ENCODE measurements at places on chromosomes 12 and 14.

DNA sequence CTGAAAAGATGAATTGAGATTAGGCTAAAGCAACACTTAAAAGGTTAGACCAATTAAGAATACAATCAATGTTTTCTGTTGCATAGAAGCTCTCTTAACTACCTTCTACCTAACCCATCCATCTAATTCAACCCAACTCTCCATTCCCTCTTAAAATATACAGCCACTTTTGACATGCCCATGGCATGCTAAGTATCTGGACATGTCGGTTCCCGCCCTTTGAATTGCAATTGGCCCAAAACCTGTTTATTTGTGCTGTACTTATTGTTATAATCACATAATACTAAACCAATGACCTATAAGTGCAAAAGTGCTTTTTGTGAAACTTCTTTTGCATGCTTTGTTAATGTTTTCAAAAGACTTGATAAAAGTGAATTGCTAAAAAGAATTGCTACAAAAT is 37.6 kb upstream of the APPL2 start:
- H3K4me3 ChIP-seq, result no peak overlapping the region
- H3K27me3 ChIP-seq, result no peaks in the 10 kb centered on the region
- no peak overlapping the region for H3K27ac ChIP-seq
- no peaks in the 10 kb centered on the region for H3K36me3 ChIP-seq
- no peak for DNase-seq

DNA sequence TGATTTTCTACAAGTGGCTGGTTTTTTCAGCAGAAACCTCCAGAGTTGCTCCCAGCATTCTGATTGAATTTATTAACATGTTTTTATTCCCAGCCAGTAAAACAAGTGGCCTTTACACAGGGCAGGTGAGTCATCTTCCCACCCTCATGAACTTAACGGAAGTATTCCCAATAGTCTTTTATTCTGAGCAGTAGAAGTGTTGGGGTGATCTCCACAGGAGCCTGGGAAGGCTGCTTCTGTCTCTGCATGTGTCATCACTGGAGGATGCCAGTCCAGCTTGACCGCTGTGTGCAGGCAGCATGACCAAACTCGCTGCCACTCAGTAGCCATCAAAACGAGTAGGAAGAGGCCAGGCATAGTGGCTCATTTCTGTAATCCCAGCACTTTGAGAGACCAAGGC is 13.4 kb upstream of the DNAH10 start:
- H3K4me1 ChIP-seq, result peaks cover 9% of the 10 kb centered on the region
- no peaks in the 10 kb centered on the region for H3K27me3 ChIP-seq
- no peak for DNase-seq
- H3K27ac ChIP-seq, result no peak overlapping the region
- H3K4me3 ChIP-seq, result no peak overlapping the region

- H3K36me3 ChIP-seq, result no peaks in the 10 kb centered on the region
- no peak overlapping the region for H3K4me3 ChIP-seq
- DNase-seq, result no peak
- no peaks in the 10 kb centered on the region for H3K4me1 ChIP-seq
- H3K27me3 ChIP-seq, result no peaks in the 10 kb centered on the region
- no peak overlapping the region for H3K27ac ChIP-seq
These were observed 187.4 kb downstream of the DPF3 start for GRCh38 chr14:72706485-72706884.

DNA sequence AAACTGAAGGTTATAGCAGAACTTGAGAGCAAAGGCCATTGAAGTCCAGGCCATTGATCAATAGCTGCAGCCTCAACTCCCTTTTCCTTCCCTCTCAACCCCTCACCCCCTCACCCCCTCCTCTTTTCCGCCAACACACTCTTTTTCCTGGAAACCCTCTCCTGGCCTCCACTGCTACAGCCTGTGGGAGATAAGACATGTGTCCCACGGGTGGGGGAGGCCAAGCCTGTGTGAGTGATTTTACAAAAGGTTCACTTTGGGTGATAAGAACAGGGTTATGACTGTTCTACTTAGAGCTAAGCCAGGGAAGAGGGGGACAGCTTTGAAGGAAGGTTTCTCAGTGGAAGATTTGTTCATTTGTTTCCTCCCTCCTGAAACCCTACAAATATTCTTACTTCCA is 9.2 kb upstream of the FGF23 start:
- no peaks in the 10 kb centered on the region for H3K4me1 ChIP-seq
- H3K27ac ChIP-seq, result no peak overlapping the region
- no peaks in the 10 kb centered on the region for H3K27me3 ChIP-seq
- no peak for DNase-seq

DNA sequence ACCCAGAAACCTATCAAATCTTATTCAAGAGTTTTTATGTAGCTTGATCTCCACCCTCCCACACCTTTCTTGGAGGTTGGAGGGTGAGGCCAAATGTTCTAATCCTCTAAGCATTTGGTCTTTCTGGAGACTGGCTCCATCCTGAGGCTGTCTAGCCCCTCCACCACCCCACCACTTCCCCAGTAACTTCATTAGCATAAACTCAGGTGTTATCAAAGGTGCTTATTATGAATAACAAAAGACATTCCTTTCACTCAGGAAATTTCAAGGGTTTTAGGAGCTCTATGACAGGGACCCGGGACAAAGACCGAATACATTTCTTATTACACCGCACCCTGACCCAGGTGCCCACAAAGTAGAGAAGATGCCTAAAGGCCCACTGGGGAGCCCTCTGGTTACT is 2.8 kb upstream of the TMEM229B start:
- no peak overlapping the region for H3K27ac ChIP-seq
- H3K27me3 ChIP-seq, result no peaks in the 10 kb centered on the region
- H3K4me3 ChIP-seq, result no peak overlapping the region
- peaks cover 26% of the 10 kb centered on the region for H3K4me1 ChIP-seq

- DNase-seq, result no peak
- H3K27ac ChIP-seq, result no peak overlapping the region
- no peaks in the 10 kb centered on the region for H3K27me3 ChIP-seq
- no peak overlapping the region for H3K4me3 ChIP-seq
These were observed 83.8 kb downstream of the SRGAP1 start for GRCh38 chr12:63928305-63928704.

- no peak overlapping the region for H3K4me3 ChIP-seq
- H3K36me3 ChIP-seq, result peaks cover 56% of the 10 kb centered on the region
- peaks cover 3% of the 10 kb centered on the region for H3K4me1 ChIP-seq
- no peak overlapping the region for H3K27ac ChIP-seq
- DNase-seq, result no peak
These were observed 9.3 kb downstream of the EIF5 start for GRCh38 chr14:103343164-103343879.

DNA sequence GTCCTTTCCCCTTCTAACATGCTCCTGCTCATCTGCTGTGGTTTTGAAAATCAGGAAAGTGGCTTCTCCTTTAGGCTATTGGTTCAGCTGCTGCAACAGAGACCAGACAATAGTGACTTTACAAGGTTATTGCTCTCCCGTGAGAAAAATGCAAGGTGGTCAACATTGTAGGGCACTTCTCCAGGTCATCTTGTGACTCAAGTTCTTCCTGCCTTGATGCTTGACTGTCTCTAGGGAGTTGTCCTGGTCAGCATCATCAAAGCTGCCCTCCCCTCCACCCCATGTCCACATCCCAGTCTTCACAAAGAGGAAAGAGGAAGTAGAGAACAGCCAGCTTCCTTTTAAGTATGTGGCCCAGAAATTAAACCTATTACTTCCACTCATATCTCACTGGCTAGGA is 3.9 kb upstream of the TMEM63C start:
- H3K27me3 ChIP-seq, result peaks cover 3% of the 10 kb centered on the region

DNA sequence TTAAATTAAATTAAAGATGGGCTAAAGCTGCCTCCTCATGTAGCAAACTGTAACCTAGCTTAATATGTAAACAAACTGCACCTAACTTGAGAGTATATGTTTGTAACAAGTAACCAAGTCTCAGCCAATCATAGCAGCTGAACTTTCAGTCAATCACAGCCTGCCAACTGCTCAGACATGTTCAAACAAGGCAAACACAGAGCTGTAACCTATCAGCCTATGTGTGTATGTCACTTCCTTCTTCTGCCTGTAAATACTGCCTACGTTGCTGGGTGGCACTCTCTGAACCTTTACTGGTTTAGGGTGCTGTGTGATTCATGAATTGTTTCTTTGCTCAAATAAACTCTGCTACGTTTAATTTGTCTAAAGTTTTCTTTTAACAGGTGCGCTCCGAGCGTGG is 2.9 kb downstream of the SERPINA6 start:
- DNase-seq, result no peak
- no peaks in the 10 kb centered on the region for H3K36me3 ChIP-seq
- H3K27me3 ChIP-seq, result no peaks in the 10 kb centered on the region
- H3K4me3 ChIP-seq, result no peak overlapping the region
- H3K27ac ChIP-seq, result no peak overlapping the region

DNA sequence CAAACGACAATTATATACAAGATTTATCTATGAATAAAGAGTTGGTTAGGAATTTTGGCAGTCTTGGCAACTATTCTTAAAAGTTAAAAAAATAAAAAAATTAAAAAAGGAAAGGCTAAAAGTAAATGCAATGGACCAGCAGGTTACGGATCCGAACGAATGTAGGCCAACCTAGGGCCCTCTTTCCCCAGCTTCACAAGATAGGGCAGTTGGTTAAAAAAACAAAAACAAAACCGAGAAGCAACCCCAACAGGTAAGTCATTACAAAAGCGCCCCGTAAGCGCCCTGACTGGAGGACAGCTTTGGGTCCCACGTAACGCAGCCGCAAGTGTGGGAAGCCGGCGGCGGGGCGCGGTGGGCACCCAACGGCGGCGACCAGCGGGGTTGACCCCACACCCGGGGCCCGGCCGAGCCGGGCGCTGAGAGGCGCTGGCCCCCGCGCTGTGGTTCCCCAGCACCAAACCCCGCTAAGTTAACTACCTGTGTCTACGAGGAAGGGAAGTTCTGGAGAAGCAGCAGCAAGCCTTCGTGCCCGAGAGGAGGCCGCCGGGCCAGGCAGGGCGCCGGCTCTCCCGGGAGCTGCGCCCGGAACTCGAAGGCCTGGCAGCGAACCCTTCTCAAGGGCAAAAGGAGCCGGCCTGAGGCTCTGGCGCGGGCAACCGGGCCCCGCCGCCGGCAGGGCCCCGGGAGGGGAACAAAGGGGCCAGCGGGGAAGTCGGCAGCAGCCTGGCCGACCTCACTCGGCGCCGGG is 882 bp downstream of the HECTD1 start:
- no peaks in the 10 kb centered on the region for H3K27me3 ChIP-seq
- H3K4me1 ChIP-seq, result peaks cover 38% of the 10 kb centered on the region
- peaks cover 4% of the 10 kb centered on the region for H3K36me3 ChIP-seq
- peak overlapping the region; percentile 96 for H3K27ac ChIP-seq

DNA sequence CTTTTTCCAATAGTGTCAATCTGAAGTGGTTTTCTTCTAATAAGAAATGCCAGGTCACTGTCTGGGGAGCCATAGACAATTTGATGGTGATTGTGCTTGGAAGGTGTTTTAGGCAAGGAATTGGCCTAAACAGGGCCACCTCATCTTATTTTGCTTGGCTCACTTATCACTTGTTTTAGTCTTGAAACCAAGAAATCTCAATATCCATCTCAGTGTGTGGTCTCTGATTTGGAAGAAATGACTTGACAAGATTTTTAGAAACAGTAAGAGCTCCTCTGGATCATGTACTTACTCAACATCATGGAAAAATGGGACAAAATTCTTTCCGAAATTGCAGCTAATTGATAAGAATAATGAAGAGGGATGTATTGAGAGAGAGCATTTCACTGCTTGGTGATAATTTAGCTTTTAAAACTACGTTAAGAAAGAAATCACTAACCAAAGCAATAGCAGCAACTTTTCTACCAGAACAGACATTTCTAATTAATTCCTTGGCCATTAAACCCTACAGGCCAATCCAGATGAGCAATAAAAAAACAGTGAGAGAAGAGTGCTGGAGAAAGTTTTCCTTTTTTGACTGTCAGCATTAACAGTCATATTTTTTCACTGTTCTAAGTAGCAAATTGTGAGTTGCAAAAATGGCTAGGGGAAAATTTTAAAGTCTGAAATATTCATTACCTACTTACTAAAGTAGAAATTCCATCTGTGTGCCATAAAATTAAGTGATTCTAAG is 157.3 kb downstream of the AEBP2 start:
- no peak for DNase-seq
- no peak overlapping the region for H3K4me3 ChIP-seq
- H3K27me3 ChIP-seq, result no peaks in the 10 kb centered on the region
- H3K27ac ChIP-seq, result no peak overlapping the region
- no peaks in the 10 kb centered on the region for H3K36me3 ChIP-seq

GRCh38 chr12:89762498-89763170 is 54.0 kb upstream of the ATP2B1 start:
- peak; percentile 13 for DNase-seq
- no peak overlapping the region for H3K27ac ChIP-seq
- no peak overlapping the region for H3K4me3 ChIP-seq
- no peaks in the 10 kb centered on the region for H3K36me3 ChIP-seq
- peaks cover 36% of the 10 kb centered on the region for H3K4me1 ChIP-seq

GRCh38 chr14:74720526-74720925 is 7.6 kb downstream of the FCF1 start:
- peaks cover 30% of the 10 kb centered on the region for H3K36me3 ChIP-seq
- no peak overlapping the region for H3K27ac ChIP-seq
- no peak for DNase-seq
- no peaks in the 10 kb centered on the region for H3K27me3 ChIP-seq
- no peaks in the 10 kb centered on the region for H3K4me1 ChIP-seq
- no peak overlapping the region for H3K4me3 ChIP-seq

DNA sequence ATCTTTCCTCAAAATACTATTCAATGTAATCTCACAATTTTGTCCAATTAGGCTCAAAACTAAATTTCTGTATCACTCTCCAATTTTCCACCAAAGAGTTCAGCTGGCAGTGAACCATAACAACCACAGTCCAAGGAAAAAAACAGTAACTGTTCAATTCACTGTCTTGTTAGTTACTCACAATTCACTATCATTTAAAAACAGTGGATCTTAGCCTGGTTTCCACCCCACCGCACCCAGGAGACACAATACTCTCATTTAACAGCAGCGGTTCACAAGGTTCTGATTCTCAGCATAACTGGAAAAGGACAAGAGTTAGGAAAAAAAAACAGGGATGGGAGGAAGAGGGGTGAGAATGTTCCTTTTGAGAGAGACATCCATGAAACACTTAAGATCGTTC is 40.5 kb downstream of the MED13L start:
- no peak overlapping the region for H3K27ac ChIP-seq
- no peaks in the 10 kb centered on the region for H3K27me3 ChIP-seq
- H3K4me3 ChIP-seq, result no peak overlapping the region
- no peak for DNase-seq
- H3K4me1 ChIP-seq, result peaks cover 13% of the 10 kb centered on the region
- H3K36me3 ChIP-seq, result no peaks in the 10 kb centered on the region

DNA sequence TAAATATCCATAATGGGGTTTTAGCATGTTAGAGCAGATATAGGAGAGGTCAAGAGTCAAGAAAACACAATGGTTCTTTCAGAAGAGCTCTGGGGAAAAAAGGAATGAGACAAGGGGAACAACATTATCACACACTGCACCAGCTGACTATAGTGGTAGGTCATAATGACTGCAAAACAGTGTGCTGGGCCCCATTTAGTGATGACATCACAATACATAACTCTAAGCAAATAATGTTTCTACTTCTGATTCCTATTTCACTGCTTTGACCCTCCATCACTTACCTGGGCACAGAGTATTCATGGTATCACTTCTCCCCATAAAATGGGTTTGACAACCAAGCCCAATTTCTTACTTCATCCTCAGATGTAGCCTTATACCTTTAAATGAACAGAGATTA is 62.1 kb downstream of the GARIN6 start:
- no peaks in the 10 kb centered on the region for H3K27me3 ChIP-seq
- no peaks in the 10 kb centered on the region for H3K4me1 ChIP-seq

All from CD8-positive, alpha-beta memory T cell (primary cell).